HuH-7 (cell line): ENCODE measurements at places on chromosomes 3 and 15.

GRCh38 chr3:188299068-188299467 lies 145.1 kb downstream of the LPP start:
- DNase-seq = no peak

DNA sequence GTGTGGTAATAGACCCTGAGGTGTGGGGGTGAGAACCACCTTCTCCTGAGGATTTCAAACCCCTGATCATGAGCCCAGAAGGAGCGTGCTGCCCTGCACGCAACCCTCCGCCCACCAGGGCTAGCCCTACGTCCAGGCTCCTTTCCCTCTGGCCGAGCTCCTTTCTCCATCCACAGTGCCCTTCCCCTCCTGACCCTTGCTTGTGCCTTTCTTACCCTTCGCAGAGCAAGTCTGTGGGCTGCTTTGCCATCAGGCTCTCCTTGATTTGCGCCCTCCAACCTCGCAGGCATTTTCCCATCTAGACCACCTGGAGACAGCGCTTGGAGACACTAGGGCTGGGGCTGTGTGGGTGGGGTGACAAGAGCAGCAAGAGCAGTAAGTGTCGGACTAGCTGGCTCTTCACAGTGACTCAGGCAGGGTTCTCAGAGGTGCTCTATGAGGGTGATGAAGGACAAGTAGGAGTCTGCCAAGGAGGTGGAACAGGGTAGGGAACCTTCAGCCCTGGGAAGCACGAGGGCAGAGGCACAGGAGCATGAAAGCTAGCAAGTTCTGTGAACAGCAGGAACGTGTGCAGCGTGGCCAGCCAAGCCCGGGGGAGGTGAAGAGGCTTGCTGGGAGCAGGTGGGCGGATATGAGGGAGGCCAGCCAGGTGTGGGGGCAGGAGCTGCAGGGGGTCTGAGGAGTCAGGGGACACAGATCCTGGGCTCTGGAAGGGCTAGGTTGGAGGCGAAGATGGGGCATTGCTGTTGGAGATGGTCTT lies 2.5 kb upstream of the SLC38A3 start:
- DNase-seq = no peak

DNA sequence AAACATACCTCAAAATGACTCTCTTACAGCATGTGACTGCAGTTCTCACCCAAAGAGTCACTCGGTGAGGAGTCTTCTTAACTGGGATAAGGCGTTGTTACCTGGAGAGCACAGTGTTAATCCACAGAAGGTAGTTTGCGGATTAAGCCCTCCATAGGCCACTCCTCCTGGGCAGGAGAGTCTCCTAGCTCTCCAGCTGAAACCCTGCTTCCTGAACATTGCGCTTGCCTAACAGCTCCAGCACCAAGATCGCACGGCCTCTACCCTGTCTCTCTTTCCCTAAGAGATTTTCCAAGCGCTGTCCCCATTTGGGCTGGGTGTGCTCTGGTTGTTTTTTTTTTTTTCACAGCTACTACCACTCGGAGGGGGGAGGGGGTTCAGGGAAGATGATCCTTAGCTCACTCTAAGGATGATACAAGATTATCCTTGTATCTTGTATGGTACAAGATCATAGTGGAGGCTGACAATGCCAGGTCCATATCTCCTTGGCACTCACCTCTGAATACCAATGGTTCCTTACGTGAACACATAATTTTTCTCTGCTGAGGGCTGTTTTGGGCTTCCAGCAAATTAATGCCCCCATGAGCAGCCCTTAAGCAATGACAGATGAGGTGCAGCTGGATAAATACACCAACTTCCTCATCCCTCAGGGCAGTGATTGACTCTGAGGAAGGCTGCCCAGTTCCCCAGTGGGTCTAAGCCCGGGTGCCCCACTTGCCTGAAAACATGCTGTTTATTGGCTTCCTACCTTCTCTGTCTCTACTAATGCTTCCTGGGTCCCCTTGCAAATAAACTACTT lies 185.2 kb upstream of the TSC22D2 start:
- DNase-seq = no peak

DNA sequence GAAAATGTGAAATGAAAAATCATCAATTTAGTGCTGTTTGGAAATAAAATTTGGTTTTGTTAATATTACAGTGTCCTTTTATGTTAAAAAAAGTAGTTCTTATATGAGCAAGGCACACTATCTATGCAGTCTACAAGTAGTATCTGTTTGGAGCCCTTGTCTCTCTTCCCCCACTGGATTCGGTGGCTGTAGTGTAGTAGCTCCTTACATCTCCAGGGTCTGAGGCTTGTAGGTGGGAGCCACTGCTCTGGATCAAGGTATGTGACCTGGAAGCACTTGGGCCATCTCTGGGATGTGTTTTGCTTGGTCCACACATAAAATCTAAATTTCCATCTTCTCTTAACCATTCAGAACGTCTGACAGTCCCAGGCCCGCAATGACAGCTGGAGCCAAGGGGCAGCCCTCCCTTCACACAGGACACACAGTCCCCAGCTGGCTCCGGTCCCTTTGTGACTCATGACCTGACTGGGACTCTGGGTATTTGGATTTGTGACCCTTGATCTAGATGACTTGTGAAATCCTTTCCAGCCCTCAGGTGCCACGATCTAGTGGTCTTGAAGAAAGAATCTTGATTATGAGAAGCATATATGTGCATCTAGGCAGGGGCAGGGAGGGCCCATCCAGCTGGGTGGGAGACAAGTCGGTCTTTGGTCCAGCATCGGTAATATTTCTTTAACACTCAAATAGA lies 80.0 kb downstream of the USP13 start:
- DNase-seq = no peak

- no peak for DNase-seq
These were observed 74.6 kb upstream of the SPATA12 start for GRCh38 chr3:56985878-56986277.

DNA sequence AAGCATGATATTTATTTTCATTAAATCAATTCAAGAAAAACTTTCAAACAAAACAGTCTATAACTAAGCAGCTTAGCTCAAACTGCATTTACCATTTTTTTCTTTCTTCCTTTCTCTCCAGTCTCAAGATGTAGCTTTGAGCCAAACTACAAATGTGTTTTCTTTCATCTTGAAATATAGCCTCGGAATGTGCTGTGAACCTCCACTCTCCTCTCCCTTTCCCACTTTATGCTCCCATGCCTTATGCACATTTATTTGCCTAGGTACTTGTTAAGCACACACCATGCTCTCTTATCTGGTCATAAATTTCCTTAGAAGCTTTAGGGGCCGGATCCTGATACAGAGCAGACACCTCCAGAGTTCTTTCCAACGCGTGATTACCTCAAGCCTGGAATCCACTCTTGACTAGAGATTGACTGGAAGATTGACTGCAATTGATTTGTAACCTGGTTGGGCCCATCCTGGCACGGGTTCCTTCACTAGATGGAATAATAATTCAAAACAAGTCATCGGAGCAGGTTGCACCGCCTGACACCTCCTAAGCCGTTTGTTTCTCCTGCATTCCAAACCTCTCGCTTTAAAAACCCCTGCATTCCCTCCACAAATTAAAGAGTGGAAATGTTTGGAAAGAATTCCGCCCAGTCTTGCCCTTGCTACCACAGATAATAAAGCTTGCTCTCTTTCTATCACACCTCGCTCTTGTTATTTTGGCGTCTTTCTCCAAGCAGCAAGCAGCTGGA lies 344.7 kb downstream of the CHL1 start:
- DNase-seq = no peak

DNA sequence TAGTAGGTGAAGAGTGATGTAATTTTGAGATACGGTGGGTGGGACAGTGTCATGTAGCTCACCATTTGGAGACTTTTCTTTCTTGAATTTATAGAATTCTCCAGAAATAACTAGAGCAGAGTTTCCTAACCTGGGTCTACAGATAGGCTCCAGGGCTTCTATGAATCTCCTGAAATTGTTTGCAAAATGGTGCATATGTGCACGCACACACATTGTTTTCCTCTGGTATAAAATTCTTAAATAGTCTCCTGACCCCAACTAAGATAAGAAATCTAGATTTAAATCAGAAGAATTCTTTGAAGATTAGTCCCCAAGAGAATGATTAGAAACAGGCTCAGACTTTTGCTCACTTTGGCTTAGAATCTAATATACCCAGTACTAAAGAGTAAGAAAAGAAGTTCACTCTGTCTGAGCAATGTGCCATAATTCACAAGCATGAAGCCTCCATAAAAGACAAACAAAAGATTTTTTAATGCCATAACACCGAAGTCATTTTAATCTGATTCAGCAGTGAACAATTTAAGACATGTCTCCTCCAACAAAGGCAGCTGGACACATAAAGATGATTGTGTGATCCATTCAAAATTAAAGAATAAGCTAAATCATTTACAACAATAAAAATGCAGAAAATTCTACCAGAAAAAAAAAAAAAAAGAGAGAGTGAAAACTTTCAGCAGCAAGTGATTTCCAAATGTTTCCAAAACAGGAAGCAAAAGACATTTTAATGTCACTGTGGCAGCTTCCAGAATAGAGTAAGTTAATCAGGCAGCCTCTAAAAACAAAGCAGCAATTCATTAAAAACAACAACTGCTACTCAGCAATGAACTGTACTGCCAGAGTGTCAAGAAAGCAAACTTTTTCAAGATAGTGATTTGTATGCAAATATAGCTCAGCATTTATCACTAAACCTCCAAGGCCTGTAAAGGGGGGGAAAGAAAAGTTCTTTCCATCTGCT lies 975.5 kb upstream of the CFAP20DC start:
- DNase-seq = no peak

GRCh38 chr3:30597131-30597768 lies 9.2 kb upstream of the TGFBR2 start:
- DNase-seq = peak; percentile 65

GRCh38 chr3:129673897-129674797 lies 67.7 kb upstream of the PLXND1 start:
- DNase-seq = no peak

DNA sequence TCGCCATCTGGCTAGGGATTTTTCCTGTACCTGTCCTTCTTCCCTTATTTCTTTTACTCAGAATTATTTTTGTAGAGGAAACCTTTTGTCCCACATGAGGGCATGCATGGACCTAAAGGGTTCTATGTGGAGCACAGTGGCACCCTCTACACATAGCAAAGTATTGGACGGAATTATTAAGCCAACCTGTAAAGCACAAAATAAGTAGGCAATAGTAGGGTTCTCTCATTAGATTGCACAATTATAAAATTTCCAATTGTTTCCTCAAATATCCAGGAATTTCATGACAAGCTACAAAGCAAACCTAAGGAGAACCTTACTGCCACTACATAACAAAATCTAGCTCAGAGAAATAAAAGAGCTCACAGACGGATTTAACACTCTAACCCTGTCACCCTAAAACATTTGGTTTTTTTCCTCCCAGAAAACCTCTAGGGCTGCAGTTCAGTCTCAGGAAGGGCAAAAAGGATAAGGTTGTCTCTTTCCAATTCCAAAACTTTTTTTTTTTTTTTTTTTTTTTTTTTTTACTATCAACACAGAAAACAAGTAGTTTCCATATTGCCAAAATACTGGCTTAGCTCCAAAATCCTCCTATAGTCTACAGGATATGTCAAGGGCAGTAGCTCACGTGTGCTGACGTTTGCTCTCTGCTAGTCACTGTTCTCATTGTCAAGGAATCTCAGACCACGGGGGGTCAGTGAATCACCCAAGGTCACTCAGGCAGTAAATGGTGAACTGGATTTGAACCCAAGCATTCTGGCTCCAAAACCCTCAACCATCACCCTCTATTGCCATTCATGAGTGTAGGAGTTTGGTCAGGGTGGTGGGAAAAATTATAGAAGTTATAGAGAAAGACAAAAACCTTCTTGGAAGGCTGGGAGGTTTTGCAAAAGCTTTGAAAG lies 52.3 kb downstream of the NCEH1 start:
- DNase-seq = peak; percentile 26

GRCh38 chr15:82554351-82554750 lies 14.1 kb upstream of the RPS17 start:
- no peak for DNase-seq

GRCh38 chr15:68149059-68149458 lies 56.1 kb downstream of the CALML4 start:
- no peak for DNase-seq

DNA sequence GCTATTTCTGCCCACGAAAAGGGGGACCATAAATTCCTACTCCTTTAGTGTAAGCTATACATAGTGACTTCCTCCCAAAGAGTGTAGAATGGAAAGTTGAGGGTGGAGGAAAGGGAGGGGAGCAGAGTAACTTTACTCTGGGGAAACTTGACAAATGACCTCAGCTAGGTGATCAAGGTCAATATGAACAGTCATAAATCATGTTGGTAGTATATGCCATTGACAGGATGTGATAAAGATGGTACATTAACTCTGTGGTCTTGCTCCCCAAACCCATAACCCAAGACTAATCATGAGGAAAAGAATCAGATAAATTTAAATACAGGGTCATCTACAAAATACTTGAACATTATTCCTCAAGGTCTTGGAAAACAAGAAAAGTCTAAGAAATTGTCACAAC lies 18.6 kb downstream of the SETMAR start:
- no peak for DNase-seq

DNA sequence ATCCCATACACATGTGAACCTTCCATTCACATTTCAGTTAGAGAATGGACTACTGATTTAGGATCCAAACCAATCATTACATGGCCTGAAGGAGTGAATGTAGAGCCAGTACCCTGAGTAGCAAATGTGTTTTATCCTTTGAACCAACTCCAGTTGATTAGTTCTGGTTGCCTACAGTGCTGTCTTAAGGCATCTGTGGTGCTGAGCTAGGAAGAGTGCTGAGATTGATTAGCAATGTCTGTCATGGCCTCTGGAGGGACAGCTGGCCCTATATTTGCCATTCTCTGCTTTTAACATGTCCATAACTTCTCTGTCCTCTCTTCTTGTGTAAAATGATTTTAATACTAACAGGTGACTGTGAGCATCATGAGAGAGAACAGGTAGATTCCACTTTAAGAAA lies 11.1 kb downstream of the LRTM1 start:
- DNase-seq = no peak

DNA sequence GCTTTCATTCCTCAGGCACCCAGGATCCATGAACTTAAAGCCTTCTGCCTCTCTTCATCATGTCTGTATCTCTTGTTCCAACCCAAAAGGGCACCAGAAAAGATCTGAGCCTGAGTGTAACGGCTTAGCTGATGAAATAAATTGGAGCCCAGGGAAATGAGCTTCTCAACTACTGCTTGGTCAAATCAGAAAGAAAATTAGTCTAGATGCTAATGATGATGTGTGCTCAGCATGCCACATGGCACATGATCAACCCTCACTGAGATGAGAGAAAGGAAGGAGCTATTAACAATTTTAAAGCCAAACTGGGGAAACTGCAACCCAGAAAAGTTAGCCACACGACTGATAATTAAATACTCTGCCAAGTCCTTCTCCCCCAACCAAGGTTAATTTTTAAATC lies 325.7 kb downstream of the CNTN3 start:
- DNase-seq = no peak
